ENCODE measurements at places on chromosomes 1 and 21. TPM values are rescaled to one million over a fixed set of nuclear protein-coding genes. Genes with fewer than 3 reads are reported as not detected.

Gene SGIP1
- total RNA-seq = 2.9 TPM

Gene GPR61
- 0.07 TPM for total RNA-seq

Gene SLFNL1
- total RNA-seq = 0.37 TPM

Gene PLA2G2F
- total RNA-seq = not detected

Gene DDAH1
- 4.1 TPM for total RNA-seq

Gene CD34
- 72.1 TPM for total RNA-seq

Gene AMY1C
- total RNA-seq = not detected

Gene FNDC5
- total RNA-seq = 156 TPM

Gene COL6A2
- total RNA-seq = 196 TPM

Gene FAM167B
- 9.1 TPM for total RNA-seq

Gene MOB3C
- 11.2 TPM for total RNA-seq

Gene KRTAP6-1
- total RNA-seq = not detected

Gene DPT
- 35.3 TPM for total RNA-seq

Gene KRTAP12-2
- total RNA-seq = not detected

Gene SH2D1B
- total RNA-seq = 0.40 TPM

Gene AQP10
- total RNA-seq = 0.27 TPM

Gene SMIM1
- total RNA-seq = 15.3 TPM

Gene KAZN
- 2.2 TPM for total RNA-seq

Gene PLPPR5
- total RNA-seq = not detected

Gene CDC7
- total RNA-seq = 1.2 TPM

Gene ASTN1
- 0.22 TPM for total RNA-seq

Gene PDE9A
- total RNA-seq = 4.1 TPM

Gene NBPF6
- not detected for total RNA-seq

Gene LRRC52
- total RNA-seq = not detected

Gene FLG2
- not detected for total RNA-seq

Gene LCE3D
- not detected for total RNA-seq

Gene SEMA4A
- 0.69 TPM for total RNA-seq

Gene IL20
- not detected for total RNA-seq

Gene GJA8
- not detected for total RNA-seq

Gene TMOD4
- total RNA-seq = 0.62 TPM
